ENCODE measurements at places on chromosomes 11 and 22.
A peak's percentile ranks its signal among the peaks of the same experiment; 100 is the strongest.

DNA sequence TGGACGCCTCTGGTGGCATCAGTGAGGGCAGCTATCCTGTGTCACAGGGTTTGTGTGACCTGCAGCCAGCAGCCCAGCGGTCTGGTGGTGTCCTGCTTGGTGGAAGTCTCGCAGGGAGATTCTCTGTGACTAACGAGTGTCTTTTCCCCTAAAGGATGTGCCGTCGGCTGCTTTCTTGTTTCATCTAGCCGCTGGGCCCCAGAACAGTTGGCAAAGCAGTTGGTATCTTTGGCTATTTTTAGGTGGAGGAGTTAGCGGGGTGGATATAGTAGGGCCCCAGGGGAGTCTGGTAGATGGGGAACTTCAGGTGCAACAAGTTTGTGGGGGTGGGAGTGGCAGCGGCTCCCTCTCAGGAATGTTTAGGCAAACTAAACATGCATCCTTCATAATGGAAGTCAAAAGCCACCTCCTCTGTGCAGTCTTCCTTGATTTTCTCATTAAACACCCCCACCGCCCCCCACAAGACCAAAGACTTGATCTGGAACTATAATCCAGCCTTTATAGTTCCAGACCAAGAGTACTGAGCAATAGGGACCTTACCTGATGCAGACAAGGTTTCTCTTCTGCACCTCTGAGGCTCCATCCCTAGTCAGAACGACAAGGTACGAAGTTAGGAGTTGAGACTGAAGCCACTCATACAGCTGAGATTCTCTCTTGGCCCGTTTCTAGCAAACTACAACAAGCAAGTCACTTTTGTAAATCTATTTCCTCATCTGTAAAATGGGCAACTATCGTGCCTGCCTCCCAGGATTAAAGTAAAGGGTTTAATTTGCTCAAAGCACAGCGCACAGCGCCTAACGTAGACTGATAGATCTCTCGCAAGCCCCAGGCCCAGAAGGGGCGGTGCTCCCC lies 1.1 kb upstream of the PELI3 start:
- H3K27me3 ChIP-seq, result no peaks in the 10 kb centered on the region
- peak overlapping the region; percentile 83 for H3K4me3 ChIP-seq
- DNase-seq, result no peak
- peaks cover 9% of the 10 kb centered on the region for H3K36me3 ChIP-seq
- H3K27ac ChIP-seq, result peak overlapping the region; percentile 87
- peaks cover 10% of the 10 kb centered on the region for H3K4me1 ChIP-seq

DNA sequence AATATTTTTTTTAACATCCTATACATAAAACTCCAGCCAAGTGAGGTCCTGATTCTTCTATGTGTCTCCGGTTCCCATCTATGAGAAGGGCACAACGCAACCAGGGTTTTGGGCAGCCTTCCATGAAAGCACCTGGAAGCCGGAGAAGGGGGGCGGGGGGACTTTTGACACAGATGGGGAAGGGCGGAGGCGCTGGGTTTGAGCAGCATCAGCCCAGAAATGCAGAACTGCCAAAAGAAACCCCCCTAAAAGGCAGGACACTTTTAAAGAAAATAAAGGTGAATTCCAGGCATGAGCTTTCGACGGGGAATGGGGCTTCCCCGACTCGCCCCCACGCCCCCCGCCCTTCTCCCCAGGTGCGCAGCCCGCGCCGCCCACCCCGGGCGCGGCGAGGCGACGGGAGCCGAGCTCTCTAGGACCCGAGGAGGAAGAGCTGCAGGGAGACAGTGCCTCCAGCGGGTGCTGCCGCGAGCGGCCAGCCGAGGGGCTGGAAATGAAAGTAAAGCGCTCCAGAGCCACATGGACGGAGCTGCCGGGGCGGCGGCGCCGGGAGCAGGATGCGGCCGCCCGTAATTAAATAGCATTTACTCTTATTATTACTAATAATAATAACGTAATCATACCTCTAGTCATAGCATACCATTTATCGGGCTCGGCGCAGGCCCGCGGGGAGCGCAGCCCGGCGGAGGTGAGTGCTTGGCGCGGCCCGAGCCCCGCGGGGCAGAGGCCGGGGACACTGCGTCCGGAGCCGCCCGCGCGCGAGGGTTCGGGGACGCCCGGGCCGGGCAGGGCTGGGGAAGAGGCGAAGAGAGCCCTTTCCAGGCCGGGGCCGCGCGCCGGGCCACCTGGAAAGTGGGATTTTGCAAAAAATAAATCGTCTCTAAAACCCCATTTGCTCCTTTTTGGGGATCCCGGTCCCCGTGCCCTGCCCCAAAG lies at the start of gene ZC3H7B:
TSS of gene ZC3H7B (plus strand) at position 441 of the 936 bp plus-strand sequence. CDS start 19,136 bp downstream, outside the sequence.
- H3K36me3 ChIP-seq, result peaks cover 2% of the 10 kb centered on the region
- H3K4me1 ChIP-seq, result peaks cover 32% of the 10 kb centered on the region
- H3K4me3 ChIP-seq, result peak within 1 kb of the TSS; percentile 70
- H3K27ac ChIP-seq, result peak within 1 kb of the TSS; percentile 90
- no peaks in the 10 kb centered on the region for H3K27me3 ChIP-seq

DNA sequence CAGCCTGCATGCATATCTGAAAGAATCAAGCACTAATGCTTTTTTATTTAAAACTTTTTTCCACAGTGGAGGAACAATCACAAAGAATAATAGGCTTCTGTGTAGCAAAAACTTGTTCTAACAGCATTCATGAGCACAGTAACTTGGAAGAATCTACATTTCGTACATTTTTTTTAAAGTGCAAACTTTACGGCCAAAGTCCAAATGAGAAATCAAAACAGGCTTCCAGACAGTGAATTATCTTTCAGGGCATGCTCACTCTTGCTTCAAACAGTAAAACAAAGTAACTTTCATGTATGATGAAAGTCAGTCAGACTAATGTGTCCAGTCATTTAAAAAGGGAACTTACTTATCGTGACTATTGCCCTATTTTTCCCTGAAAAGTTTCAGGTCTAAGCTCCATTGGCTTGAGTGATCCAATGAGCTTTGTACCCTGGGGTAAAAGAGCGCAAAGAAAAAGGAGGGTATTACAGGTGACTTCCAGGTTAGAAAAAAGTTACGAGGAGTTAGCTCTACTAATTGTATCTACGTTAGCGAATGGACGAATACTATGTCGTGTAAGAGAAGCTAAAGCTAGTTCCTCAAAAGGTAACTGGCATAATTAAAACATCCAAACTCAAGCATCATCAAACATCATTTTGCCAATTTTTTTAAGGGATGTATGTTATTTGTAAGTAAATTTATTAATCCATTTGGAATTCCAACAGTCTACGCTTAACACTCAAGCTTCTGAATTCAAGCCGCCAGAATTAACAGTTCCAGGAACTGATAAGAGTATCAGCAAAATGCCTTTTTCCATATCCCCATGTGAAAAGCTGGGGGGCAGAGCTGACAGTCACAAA lies 1.7 kb downstream of the PICALM start:
- H3K4me3 ChIP-seq, result peak overlapping the region; percentile 94
- H3K27ac ChIP-seq, result peak overlapping the region; percentile 98
- H3K27me3 ChIP-seq, result no peaks in the 10 kb centered on the region
- H3K4me1 ChIP-seq, result peaks cover 36% of the 10 kb centered on the region

DNA sequence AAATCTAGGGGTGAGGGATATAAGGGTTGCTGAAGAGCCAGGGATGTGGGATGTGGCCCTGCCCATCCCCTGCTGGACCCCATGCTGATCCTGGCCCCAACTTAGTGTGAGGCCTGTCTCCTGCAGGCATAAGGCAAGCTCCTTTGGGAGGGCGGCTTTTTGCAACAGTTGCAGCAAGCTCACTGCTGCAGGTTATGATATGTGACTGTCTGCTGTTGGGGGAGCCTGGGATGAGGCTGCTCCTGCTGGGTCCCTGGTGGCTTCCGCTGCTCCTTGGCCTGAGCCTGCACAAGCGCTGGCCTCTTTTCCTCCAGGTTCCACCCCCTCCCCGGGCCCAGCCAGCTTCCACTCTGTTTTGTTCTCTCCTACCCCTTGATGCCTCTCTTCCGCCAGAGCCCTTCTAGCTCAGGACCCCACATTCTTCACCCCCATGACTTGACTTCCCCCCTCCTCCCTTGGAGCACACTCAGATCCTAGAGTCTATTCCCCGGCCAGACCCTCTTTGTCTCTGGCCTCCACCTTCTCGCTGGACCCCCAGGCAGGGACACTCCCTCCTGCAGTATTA lies 35.0 kb upstream of the SYT13 start:
- H3K27ac ChIP-seq, result no peak overlapping the region
- no peaks in the 10 kb centered on the region for H3K4me1 ChIP-seq

GRCh38 chr11:34907934-34908593 lies 8.1 kb downstream of the APIP start:
- peaks cover 18% of the 10 kb centered on the region for H3K4me1 ChIP-seq
- no peak overlapping the region for H3K27ac ChIP-seq
- DNase-seq, result no peak
- no peak overlapping the region for H3K4me3 ChIP-seq

- no peak overlapping the region for H3K27ac ChIP-seq
- no peak overlapping the region for H3K4me3 ChIP-seq
- peaks cover 50% of the 10 kb centered on the region for H3K27me3 ChIP-seq
Measured at GRCh38 chr11:45324459-45324858, 38.3 kb upstream of the SYT13 start.

GRCh38 chr11:111452817-111453552 lies 59.2 kb downstream of the BTG4 start:
- DNase-seq, result no peak
- H3K36me3 ChIP-seq, result peaks cover 5% of the 10 kb centered on the region
- H3K27ac ChIP-seq, result no peak overlapping the region
- peaks cover 40% of the 10 kb centered on the region for H3K27me3 ChIP-seq

DNA sequence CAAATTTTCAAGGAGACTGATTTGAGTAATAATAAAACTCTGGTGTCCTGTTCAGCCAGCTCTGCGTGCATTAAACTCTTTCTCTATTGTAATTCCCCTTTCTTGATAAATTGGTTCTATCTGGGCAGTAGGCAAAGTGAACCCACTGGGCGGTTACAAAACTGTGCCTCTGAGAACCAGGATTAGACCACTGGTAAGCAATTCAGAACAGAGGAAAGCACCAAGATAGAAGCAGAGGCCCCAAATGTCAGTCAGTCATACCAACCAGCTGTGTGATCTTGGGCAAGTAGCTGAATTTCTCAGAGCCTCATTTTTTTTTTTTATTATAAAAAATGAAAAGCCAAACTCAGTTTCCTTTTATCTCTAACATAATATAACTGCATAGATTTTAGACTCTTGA lies 54.9 kb downstream of the TRIM44 start:
- H3K4me3 ChIP-seq, result no peak overlapping the region
- peaks cover 39% of the 10 kb centered on the region for H3K4me1 ChIP-seq
- peaks cover 2% of the 10 kb centered on the region for H3K36me3 ChIP-seq
- no peaks in the 10 kb centered on the region for H3K27me3 ChIP-seq
- H3K27ac ChIP-seq, result no peak overlapping the region

DNA sequence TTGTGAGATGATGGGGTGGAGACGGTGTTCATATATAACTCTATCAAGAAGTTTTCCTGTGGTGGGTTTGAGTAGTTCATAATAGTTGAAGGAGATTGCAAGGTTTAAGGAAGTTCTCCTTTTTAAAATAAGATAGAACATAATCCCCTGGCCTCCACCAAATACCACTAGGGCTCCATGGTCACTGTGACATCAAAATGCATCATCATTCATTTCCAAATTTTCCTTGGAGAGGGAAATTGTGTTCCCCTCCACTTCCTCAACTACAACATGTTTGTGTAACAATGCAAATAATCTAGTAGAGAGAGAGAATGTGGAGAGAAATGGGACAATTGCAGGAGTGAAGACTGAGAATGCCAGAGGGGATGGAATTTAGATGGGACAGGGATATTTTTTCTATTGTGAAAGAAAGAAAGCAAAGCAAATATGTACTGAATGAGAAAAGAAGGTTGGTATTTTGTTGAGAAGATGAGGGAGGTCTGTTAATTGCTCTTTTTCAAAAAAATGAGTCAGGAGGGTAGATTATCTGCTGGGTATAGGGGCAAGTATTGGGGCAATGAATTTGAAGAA lies 33.4 kb upstream of the ZBED5 start:
- no peak overlapping the region for H3K27ac ChIP-seq
- H3K4me1 ChIP-seq, result no peaks in the 10 kb centered on the region
- no peak overlapping the region for H3K4me3 ChIP-seq
- DNase-seq, result no peak
- H3K27me3 ChIP-seq, result peaks cover 24% of the 10 kb centered on the region
- H3K36me3 ChIP-seq, result no peaks in the 10 kb centered on the region

GRCh38 chr11:69718147-69718546 lies 14.3 kb upstream of the FGF19 start:
- H3K36me3 ChIP-seq, result peaks cover under 1% of the 10 kb centered on the region
- no peak overlapping the region for H3K27ac ChIP-seq
- peaks cover 5% of the 10 kb centered on the region for H3K4me1 ChIP-seq
- H3K4me3 ChIP-seq, result no peak overlapping the region
- DNase-seq, result no peak

DNA sequence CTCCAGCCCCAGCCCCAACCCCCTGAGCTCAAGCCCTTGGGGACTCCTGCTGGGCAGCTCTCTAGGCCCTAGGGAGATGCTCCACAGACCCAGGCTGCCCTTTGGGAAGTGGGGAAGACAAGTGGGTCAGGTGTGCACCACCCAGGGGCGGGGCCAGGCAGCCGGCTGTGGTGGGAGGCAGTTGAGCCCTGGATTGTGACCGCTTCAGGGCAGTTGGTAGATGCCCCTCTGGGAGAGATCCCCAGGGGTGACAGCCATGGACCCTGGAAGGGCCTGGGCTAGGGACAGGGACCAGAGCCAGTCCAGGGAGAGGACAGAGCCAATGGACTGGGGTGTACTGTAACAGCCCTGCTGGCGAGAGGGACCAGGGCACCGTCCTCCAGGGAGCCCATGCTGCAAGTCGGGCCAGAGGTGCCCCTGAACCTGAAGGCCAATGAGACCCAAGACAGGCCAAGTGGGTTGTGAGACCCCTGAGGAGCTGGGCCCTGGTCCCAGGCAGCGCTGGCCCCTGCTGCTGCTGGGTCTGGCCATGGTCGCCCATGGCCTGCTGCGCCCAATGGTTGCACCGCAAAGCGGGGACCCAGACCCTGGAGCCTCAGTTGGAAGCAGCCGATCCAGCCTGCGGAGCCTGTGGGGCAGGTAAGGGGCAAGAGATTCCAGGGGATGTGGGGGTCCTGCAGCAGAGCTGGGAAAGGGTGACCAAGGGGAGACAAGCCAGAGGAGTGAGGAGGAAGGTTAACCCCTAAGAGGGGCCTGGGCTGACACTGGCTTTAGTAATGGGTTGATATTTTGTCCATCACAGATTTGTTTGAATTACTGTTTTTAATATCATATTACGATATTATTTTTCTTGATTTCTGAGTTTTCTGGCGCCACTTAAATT lies at the start of gene IGLL5:
TSS of gene IGLL5 (plus strand) at position 196 of the 883 bp plus-strand sequence. CDS start at position 434, 238 bp downstream.
- no peak within 1 kb of the TSS for H3K4me3 ChIP-seq
- H3K27ac ChIP-seq, result no peak within 1 kb of the TSS
- peaks cover 9% of the 10 kb centered on the region for H3K4me1 ChIP-seq
- H3K27me3 ChIP-seq, result peaks cover 25% of the 10 kb centered on the region
- no peaks in the 10 kb centered on the region for H3K36me3 ChIP-seq

DNA sequence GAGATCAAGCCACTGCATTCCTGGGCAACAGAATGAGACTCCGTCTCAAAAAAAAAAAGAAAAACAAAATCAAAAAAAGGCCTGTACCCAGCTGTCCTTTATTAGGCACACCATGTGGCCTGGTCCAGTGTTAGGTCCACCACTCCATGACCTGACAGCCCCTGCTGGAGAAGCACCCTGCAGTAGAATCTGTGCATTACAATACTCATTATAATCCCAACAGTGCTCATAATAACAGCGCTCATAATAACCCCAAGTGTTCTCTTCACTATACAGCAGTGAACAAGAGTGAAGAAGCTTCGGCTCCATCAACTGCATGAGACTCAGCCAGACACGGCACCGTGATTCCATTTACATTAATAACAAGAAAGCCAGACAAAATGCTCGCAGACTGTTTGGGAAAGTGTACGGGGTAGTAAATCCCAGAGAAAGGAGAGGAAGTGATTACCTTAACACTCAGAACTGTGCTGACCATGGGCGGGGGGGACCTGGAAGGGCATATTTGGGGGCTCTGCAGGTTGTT lies 8.9 kb upstream of the EHD1 start:
- no peak for DNase-seq
- peaks cover 22% of the 10 kb centered on the region for H3K4me1 ChIP-seq
- no peak overlapping the region for H3K27ac ChIP-seq
- no peak overlapping the region for H3K4me3 ChIP-seq
- peaks cover 19% of the 10 kb centered on the region for H3K36me3 ChIP-seq
